Pulmonary artery endothelial cell (primary cell): ENCODE measurements at places on chromosomes 2 and 18. TPM values are rescaled to one million over a fixed set of nuclear protein-coding genes. Genes with fewer than 3 reads are reported as not detected.

GRCh38 chr2:88190808-88191721 is 20.9 kb downstream of the THNSL2 start:
- DNase-seq = no peak

DNA sequence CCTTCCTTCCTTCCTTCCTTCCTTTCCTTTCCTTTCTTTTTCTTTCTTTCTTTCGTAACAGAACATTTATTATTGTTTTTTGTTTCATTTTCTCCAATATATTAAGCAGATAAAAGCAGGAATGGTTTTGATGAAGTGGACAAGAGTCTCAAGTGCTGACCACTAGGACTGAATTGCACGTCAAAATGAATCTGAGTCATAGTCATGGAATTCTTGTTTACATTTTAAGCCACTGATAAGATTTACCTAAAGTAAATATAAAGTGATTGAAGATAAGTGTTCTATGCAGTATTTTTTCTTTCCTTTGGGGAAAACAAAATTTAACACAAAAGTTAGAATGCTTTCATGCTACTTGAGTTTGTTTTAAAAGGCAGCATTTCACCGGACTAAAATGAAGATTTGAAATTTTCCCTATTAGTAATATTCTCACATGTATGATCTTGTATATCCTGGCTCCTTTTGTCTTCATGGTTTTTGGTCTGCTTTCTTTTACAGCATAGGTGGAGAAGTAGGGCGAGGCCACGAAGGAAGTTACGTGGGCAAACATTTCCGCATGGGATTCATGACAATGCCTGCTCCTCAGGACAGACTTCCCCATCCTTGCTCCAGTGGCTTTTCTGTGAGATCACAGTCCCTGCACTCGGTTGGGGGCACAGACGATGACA is 113.5 kb downstream of the NYAP2 start:
- no peak for DNase-seq

DNA sequence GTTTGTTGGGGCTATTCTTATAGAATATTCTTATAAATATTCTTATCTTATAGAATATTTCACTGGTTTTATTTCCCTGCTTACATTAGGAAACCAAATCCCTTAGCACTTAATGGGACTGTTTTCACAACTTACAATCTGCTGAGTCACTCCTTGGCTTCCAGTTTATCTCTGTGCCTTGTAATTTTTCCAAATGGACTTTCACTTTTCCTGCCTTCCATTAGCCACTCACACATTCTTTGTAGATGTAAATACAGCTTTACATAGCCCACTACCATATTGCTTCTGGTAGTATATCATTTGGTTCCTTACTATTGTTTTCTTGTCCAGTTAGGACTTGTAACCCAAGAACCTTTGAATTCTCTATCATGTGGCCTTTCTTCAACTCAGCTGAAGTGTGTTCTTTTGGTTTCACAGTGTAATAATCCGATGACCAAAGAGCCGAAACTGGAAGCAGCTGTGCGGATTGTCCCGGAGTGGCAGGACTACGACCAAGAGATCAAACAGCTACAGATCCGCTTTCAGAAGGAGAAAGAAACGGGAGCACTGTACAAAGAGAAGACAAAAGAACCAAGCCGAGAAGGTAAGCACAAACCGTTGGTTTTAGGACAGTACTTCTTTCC is 96.1 kb downstream of the UGGT1 start:
- DNase-seq = no peak

The ALKAL2 gene
- not detected in 2 replicates for total RNA-seq
